GF-D8 (cell line): ENCODE measurements at places on chromosomes 11 and 22.

- DNase-seq = no peak
Observed at GRCh38 chr22:48742191-48742555, 1085.5 kb downstream of the BRD1 start.

DNA sequence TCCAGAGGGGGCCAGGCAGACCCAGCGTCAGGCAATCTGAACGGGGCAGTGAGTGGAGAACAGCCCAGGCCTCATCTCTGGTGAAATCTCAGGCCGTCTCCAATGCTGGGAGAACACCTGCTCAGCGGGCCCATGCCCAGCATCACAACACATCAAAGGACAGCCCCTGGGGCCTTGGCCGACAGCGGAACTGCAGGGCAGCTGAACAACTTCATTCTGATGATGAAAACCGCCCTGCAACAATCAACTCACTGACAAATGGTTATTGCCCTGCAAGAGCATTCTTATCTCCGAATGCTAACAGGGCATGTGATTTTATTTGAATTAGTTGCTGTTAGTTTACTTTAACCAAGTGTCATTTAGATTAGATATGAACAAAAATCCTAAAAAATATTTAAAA, 14.6 kb downstream of the CELSR1 start:
- DNase-seq = no peak

DNA sequence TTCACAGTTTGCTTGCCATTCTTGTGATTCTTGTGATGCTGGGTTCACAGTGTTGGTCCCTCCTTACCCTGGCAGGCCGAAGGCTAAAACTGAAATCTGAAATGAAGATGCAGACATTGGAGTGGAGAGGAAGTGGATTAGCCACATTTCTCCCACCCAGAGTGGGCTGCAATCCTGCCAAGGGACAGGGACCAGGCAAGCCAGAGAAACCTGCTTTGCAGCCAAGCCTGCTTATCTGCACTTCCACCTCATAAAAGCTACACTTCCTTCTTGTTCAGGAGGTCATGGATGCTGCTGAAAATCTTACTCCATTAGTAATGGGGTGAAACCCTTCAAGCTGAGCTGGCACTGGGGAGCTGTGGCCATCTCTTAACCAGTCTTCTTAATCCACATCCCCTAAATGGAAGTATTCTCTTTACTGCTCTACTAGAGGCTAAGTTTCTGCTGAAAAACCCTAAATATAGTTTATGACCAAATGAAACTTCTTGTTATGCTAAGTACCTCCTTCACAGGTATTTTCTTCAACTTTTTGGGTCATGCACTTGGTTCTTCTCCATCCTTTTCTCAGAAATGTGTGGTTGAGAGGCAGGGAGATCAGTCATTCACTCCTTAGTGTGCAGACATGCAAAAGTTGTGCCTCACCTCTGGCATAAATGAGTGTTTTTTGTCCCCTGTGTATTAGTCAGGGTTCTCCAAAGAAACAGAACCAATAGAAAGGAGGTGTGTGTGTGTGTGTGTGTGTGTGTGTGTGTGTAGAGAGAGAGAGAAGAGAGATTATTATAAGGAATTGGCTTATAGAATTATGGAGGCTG, 133.9 kb upstream of the BMAL1 start:
- DNase-seq = no peak

DNA sequence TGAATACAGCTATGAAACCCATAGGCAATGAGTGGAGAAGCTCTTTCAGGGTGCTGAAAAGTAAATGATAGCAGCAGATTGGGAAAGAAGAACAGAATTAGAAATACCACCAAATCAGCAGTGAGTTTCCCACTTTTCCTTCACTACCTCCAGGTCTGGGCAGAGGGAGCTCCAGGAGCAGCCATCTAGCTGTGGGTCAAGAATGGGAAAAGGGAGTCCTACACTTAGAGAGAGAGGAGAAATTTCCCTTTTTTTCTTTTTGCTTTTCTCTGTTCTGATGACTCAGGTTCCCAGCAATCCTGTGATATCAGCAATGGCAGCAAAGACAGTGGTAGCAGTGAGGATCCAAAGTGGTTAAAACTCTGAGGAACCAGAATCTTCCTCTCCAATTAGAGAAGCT, 263.9 kb downstream of the NXPE2 start:
- no peak for DNase-seq

GRCh38 chr11:59802639-59803176, 7.9 kb downstream of the MRPL16 start:
- no peak for DNase-seq

GRCh38 chr11:117410861-117411710, 83.4 kb downstream of the CEP164 start:
- DNase-seq = no peak

DNA sequence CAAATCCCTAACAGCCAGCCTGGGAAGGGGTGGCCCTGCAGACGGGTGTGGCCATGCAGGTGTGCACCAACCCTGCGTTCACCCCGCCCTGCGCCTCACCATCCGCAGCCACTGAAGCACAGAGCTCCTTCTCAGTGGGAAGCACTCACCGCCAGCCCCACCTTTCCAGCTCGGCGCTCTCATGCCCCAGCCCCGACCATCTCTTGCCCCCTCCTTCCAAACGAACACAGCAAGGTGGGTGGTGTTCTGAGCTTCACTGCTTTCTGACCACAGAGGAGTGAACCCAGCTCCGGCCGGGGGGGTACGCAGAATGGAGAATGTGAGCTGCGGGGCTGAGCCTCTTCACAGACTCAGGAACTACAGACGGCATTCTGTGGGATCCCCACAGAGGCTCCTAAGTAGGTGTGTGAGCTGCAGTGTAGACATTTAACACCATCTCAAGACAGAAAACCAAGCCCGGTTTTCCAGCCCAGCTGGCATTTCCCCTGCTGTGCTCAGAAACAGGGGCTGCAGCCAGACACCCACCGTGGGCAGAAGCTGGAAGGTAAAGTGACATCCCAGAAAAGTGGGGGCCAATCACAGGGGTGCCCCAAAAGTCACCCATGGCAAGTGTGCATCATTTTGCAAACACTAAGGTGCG, 88.4 kb upstream of the RTL6 start:
- no peak for DNase-seq

- no peak for DNase-seq
Observed at GRCh38 chr11:19818619-19819018, 106.0 kb downstream of the NAV2 start.

DNA sequence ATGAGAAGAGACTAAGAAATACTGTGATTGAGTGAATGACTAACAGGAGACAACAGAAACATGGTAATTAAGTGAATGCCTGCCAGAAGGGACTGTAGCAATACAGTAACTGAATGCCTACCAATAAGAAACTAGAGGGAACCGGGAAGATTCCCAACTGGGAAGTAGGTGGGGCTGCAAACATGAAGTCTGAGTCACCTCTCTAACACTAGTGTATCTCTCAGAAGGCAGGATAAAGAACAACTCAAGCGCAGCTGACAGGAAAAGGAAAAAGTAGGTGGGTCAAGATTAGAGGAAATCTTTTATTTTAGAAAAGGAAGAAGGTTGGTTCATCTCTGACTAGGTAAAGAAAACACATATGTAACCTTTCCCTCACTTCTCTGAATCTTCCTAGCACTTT, 14.0 kb downstream of the C11orf42 start:
- DNase-seq = no peak
